ENCODE measurements at places on chromosomes 11 and 22.

DNA sequence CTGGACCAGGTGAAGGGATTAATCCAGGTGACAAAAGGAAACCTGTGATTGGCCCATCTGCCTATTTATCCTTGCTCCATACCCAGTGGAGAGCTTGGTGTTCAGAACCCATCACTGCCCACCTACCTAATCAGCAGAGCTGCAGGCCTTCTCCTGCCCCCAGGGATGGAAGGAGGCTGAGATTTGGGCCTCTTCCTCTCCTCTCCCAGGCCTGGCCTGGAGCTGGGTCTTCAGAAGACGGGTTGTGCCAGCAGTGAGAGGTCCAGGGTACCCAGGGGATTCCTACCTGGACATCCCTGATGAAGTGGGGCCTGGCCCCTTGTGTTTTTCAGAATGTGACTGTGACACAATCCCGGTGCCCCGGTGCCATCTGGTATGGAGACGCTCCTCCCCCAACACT is 80.3 kb upstream of the MYOD1 start:
- no peak for DNase-seq

DNA sequence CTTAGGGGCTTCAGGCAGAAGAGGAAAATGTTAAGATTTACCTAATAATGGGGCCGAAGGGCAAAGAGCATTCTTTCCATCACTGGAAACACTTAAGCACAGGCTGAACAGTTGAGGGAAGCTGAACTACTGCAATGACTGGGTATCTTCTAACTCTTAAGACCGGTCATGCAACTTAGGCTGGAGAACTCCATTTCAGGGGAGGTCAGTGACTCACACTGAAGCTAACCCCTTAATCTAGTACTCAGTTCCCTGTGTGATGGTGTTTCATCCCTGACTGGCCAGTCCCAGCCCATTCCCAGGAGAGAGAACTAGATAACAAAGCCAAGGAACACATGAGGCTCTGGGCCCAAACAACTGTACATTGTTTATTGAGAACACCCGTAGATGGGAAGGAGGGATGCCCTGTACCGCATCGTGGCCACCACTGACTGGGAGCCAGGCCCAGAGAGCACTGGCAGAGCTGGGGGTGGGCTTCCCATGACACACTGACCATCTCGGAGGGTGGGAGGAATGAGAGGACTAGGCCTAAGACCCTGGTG is 10.5 kb downstream of the RPL27A start:
- no peak for DNase-seq

GRCh38 chr22:43990044-43990443 is 34.1 kb upstream of the PARVB start:
- no peak for DNase-seq

DNA sequence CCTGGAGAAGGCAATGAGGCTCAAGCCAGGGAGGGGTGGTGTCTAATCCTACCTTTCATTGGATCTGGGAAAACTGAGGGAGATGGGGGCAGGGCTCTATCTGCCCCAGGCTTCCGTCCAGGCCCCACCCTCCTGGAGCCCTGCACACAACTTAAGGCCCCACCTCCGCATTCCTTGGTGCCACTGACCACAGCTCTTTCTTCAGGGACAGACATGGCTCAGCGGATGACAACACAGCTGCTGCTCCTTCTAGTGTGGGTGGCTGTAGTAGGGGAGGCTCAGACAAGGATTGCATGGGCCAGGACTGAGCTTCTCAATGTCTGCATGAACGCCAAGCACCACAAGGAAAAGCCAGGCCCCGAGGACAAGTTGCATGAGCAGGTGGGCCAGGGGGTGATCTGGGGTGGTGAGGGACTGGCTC is at the start of gene FOLR1:
Gene FOLR1 (plus strand): TSS at position 180 of the 421 bp plus-strand sequence. CDS start 34 bp downstream, at position 214.
- DNase-seq: no peak

DNA sequence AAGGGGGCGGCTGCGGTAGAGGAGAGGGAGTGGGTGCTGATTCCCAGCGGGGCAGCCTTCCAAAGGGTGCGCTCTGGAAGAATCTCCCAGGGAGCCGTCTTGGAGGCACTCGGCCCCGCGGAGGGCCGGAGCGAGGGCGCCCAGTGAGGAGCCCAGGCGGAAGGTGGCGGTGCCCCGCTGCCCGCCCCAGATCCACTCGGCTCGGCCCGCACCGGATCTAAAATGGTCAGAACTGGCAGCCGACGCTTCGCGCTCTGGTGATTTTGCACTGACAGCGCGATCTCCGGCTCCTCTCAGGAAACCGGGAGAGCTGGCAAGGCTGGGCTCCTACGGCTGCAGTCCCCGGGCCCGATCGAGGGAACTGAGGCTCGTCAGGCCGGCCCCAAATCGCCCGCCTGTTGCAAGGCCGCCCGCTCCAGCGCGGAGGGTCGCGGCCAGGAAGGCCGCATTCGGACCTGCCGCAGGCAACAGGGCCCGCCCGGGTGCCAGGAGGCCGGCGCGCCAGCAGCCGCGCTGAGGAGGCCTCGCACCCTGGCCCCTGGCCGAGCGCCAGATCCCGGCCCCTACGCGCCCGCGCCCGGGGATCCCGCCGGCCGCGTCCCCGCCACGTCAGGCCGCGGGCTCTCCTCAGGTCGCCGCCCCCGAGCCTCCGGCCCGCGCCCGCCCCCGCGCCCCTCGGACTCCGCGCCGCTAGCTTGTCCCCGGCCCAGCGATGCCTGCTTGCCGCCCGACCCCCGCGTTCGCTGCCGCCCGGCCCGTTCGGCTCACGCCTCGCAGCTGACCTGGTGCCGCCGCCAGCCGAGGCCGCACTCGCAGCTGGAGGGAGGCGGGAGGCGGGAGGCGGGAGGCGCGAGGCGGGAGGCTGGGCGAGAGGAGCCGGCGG is at the start of gene KLHL22:
Gene KLHL22 (minus strand): TSS at position 818 of the 883 bp plus-strand sequence. CDS start 6,584 bp downstream, outside the sequence.
- DNase-seq: no peak

GRCh38 chr11:118370774-118371173 is 11.4 kb downstream of the UBE4A start:
- no peak for DNase-seq

DNA sequence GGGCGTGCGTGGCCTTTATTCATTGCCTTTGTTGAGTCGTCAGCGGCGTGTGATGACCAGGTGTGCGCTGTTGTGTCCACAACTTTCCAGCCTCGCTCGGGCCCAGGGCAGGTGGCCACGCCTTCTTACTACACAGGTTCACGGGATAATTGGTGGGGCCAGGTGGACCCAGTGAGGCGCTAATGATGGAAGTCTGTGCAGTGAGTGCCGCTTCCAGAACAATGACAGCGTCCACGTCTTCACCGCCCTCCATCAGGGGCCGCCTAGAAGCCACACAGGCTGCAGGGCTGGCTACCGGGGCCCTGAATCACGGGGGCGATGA is 1197.3 kb downstream of the BRD1 start:
- DNase-seq: no peak

- no peak for DNase-seq
Measured at GRCh38 chr11:118528511-118528910, 1.2 kb downstream of the TTC36 start.

- DNase-seq: no peak
Measured at GRCh38 chr11:8063324-8063723, 17.7 kb upstream of the TUB start.

DNA sequence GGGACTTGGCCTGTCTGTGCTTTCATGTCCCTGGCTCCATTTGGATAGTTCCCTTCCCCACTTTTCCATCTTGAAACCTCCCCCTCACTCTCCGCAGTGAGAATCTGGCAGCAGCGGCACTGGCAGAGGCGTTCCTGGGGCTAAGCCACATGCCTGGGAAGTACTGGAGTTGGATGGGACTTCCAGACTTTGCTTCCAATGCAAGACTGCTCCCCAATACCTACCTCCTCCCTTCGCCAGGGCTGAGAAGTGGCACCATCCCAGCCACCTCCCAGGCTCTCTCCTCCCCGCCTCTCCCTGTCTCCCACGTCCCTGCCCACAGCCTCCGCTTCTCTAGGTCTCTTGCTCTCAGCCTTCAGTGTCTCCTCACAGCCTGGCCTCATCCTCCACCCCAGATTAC is 16.6 kb downstream of the TST start:
- no peak for DNase-seq

DNA sequence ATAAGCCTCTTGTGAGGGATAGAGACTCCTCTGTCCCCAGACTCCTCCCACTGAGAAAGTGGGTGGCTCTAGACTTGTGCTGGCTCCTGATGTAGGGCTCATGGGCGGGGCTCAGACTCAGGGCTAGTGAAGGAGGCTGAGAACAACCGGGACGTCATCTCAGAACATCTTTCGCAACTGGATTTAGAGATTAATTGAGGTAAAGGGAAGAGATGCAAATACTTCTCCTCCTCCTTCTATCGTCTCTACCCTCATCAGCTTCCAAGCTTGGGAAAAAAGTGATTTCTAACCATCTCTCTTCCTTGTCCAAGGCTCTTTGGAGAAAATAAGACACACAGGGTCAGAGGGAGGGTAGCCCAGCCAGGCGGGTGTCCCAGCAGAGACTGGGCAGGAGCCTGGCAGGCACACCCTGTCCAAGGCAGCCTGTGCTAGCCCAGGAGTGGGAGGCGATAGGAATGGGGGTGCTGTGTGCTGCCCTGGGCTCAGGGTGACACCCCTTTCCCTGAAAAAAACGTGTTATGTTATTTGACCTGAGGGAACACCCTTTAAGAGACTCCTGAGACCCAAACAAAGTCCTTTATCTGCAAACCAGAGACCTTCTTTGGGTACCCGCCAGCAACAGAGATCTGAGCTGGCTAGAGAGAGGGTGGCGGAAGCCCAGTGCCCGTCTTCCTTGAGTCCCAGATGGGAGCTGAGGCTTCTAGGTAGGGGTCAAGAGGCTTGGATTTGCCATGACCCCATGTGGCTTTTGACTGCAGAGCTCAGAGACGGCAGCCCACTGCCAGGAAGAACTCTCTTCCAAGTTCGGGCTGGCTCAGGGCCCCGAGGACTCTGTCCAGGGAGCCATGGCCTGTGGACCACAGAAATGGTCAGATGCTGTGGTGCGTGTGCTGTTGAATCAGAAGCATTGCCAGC is 160.9 kb downstream of the ADAMTS15 start:
- no peak for DNase-seq

DNA sequence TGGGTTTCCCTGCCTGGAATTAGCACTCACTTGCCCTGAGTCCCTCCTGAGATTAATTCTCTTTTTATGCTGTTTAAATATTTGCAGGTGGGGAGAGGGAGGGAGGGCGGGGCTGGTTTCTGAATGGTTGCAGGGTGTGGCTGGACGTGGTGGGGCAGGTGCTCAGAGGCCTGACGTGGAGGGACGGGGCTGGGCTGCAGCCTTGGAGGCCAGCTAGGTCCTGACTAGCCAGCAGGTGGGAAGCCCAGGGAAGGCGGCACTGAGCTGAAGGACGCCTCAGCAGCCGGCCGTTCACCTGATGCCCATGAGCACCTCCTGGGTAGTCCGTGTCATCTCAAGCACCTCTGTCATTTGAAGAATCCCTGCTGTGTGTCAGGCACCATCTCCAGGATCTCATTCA is 21.3 kb downstream of the SGSM1 start:
- DNase-seq: no peak

DNA sequence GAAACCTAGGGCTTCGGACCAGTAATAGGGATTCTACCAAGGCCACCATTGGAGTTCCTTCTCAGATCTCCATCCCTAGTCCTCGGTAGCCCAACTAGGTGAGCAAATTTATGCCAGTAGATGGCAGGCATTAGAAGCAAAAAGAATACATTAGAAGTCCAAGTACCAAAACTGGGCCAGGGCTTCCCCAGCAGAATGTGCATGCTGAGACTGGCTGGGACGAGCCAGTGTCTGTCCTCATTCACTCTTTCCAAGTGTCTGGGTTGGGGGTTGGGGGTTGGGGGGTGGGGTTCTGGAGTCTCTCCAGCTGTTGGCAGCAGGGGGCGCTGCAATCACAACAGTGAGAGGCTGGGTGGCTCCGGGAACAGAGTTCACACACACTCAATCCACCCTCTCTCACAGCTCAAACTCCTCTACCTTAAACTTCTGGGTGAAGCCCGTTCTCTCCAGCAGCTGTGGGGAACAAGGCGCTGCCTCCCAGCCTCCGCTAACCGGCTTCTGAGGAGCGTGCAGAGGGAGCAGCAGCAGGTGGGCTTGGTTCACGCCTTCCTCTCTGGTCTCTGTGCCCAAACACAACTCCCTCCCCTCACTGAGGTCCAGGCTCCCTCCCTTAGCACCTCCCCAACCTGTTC is 57.5 kb downstream of the BTG4 start:
- peak; percentile 9 for DNase-seq

DNA sequence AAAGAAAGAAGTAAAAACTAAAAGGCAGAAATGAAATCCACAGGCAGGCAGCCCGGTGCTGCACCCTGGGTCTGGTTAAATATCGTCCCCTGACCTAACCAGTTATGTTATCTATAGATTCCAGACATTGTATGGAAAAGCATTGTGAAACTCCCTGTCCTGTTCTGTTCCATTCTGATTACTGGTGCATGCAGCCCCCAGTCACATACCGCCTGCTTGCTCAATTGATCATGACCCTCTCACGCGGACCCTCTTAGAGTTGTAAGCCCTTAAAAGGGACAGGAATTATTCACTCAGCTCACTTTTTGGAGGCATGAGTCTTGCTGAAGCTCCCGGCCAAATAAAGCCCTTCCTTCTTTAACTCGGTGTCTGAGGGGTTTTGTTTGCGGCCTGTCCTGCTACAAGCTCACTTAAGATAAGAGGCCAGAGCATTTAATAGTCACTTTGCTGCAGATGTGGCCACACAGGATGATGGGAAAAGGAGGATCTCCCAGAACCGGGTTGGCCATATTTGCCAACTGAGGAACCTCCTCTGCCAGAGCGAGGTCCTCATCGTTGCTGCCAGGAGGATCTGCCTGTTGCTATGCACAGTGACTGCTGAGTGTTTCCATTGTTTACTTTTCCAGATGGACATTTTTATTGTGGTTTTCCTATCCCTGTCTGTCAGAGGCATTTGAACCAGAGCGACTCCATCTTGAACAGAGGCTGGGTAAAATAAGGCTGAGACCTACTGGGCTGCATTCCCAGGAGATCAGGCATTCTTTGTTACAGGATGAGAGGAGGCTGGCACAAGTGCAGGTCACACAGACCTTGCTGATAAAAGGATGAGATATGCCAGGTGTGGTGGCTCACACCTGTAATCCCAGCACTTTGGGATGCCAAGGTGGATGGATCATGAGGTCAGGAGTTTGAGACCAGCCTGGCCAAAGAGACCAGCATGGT is 10.2 kb downstream of the C11orf96 start:
- no peak for DNase-seq

- DNase-seq: no peak
Measured at GRCh38 chr11:27277843-27278242, 85.2 kb downstream of the CCDC34 start.

DNA sequence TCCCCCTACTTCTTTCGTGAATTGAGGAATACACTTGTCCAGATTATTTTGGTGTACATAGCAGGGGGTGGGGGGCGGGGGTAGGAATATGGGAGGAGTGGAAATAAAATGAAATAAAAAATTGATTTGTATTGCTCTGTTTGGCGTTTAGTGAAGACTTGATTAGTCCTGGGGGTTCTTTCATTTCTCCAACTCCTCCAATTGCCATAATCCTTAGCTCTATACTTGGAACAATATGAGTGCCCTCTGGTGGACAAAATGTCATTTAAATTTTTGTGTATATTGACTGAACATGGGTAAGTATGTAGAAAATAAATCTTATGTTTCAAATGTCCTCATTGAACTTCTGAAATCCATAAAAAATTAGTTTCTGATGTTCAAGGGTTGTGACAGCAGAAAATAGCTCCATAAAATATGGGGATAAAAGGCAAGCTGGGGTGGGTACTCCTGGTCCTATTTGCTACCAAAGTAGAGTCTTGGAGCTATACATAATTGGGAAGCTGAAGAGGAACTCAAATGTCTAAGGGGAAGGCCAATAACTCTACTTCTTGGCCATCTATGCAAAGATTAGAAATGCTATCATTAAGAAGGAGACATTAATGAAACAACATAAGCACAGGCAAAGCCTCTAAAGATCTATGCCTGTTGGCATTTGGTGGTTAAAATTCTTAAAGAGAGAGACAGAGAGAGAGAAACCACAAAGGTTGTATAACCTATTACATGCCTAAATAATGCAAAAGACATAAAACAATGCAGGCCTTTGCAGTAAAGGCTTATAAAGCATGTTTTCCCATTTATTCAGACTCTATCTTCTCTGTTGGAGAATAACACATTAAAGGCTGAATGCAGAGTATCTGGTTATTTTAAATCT is 421.6 kb downstream of the METTL15 start:
- DNase-seq: no peak
